ENCODE measurements at places on chromosomes 12 and 14. TPM values are rescaled to one million over a fixed set of nuclear protein-coding genes. Genes with fewer than 3 reads are reported as not detected.

The RERG gene
- polyA plus RNA-seq = 34.5 TPM

DNA sequence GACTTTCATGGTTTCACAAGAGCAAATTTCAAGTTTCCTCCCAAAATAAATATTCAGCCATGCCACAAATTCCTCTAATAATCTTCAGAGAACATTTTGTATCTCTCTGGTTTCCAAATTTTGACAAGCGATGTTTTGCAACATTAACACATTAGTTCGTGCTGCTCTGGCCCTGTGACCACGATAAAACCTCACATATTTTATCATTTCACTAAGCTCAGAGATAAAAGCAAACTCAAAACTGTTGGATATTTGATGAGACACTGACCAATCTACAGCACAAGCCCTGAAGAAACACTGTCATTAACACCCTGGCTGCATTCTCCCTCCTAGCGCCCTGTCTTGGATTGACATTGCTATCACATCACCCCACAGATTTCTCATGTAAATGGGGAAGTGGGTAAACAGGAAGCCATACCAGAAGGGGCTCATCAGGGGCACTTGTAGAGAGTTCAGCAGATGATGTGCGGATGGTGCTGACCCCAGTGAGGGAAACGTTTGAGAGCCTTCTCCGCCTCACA, 264.3 kb downstream of the PRKD1 start:
- no peak for DNase-seq

DNA sequence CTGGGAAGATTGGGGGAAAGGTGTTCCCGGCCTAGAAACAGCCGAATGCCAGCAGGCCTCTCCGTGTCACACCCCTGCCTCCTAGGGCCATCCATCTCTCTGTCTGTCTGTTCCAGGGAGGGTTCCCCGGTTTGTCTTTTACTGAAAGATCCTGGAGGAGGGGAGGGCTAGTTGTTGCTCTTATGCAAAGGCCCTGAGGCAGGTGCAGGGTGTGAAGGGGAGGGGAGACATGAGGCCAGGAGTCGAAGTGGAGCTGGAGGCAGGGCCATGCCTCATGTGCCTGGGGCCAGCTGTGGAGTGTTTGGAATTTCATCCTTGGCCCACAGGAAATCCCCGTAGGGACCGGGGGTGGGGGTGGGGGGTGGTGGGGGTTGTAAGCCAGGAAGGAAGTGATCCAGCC, 8.7 kb upstream of the RCOR1 start:
- DNase-seq = no peak

DNA sequence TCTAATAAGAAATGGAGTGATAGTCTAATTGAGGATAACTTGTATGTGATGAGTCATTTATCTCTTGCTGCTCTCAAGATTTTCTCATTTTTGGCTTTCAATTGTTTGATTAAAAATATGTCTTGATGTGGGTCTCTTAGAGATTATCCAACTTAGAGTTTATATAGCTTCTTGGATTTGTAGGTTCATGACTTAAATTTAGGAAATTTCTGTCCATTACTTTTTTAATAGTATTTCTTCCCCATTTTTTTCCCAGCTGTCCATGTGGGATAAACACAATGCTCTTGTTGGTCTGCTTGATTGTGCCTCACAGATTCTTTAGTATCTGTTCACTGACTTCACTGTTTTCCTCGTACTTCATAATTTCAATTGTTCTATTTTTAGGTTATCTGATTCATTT, 7.5 kb downstream of the OR6C65 start:
- DNase-seq = no peak
